Neural progenitor cell (in vitro differentiated cells): ENCODE measurements at places on chromosomes 1 and 21. TPM values are rescaled to one million over a fixed set of nuclear protein-coding genes. Genes with fewer than 3 reads are reported as not detected.

LYSMD1 gene
- total RNA-seq: 15.5 and 18.9 TPM in 2 replicates

- no peak for DNase-seq
Observed at GRCh38 chr1:177306981-177307380, 136.2 kb downstream of the BRINP2 start.

GRCh38 chr1:82485591-82486369 is 685.0 kb downstream of the ADGRL2 start:
- DNase-seq: peak; percentile 88

GRCh38 chr1:3476666-3477065 is 22.2 kb downstream of the ARHGEF16 start:
- DNase-seq: no peak

ZBTB8B gene
- total RNA-seq: 4.2 and 5.6 TPM in 2 replicates

GRCh38 chr1:183687546-183688304 is 34.6 kb upstream of the APOBEC4 start:
- DNase-seq: no peak

- no peak for DNase-seq
Observed at GRCh38 chr1:181126871-181127587, 38.5 kb downstream of the IER5 start.

- peak; percentile 54 for DNase-seq
Observed at GRCh38 chr1:79847700-79848099, 841.2 kb upstream of the ADGRL4 start.

- no peak for DNase-seq
Observed at GRCh38 chr1:55962472-55962871, 616.9 kb downstream of the PLPP3 start.

- DNase-seq: no peak
Observed at GRCh38 chr1:238232084-238232710, 341.5 kb upstream of the ZP4 start.

GRCh38 chr1:18681423-18681835 is 50.8 kb downstream of the PAX7 start:
- DNase-seq: peak; percentile 86

OLFM3 gene
- 3.7 and 4.4 TPM in 2 replicates for total RNA-seq

DNA sequence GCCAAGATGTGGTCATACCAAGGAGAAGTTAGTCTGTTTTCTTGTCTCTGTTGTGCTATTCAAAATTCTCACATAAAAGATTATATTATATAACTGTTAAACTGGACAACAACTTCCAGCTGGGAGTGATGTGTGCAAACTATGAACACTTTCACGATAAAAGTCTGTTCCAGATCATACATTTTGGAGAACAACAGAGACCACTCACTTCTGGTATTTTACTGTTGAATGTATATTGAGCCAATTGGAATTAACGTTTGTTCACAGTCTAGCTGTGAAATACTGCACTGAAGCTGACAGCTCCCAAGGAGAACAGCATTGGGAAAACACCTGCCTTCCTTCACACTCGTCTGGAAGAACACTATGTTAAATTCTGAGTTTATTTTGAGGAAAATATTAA is 860 bp upstream of the SHCBP1L start:
- DNase-seq: no peak

KCNA2 gene
- 0.04 and 0.09 TPM in 2 replicates for total RNA-seq

- DNase-seq: peak; percentile 74
Observed at GRCh38 chr1:46991083-46991923, 32.2 kb upstream of the CYP4X1 start.

DNA sequence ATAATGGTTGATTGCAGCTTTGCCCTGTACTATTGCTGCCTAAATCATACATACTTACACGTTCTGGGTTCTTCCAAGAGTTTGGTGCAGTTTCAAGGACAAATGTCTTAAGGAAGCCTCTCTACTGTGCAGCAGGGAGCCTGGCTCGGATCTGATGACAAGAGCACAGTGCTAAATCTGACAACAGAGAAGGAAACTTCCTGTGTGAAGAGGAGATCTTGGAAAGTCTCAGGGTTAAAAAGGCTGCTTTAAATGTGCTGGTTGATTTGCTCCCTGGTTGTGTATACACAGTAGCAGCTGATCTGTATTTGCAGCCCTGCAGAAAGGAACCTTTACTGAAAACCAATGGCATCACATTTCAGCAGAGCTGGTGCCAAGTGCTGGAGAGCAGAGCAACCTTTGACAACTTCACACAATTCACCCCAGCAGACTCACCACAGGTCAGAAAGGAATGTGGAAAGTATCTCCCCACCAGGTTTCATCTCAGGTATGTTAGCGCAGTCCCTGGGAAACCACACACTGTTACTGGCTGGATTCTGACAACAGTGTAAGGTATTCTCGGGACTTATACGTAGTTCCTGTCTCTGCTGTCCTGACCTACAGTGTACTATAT is 355.0 kb upstream of the ESRRG start:
- DNase-seq: peak; percentile 24

- peak; percentile 75 for DNase-seq
Observed at GRCh38 chr1:215111916-215112315, 29.4 kb downstream of the KCNK2 start.

S100A5 gene
- total RNA-seq: not detected in 2 replicates

STUM gene
- 0.19 TPM in 1 of 2 replicates, not detected in the other for total RNA-seq

- no peak for DNase-seq
Observed at GRCh38 chr1:167631936-167632614, 2.0 kb downstream of the RCSD1 start.

MIS18A gene
- 50.4 and 64.0 TPM in 2 replicates for total RNA-seq

GRCh38 chr1:216032284-216032683 is 391.0 kb downstream of the USH2A start:
- DNase-seq: no peak

SPRR2G gene
- total RNA-seq: not detected in 2 replicates

GRCh38 chr1:16421201-16421600 is 16.0 kb downstream of the SPATA21 start:
- DNase-seq: no peak

- DNase-seq: no peak
Observed at GRCh38 chr1:218495931-218496330, 150.8 kb downstream of the TGFB2 start.

AADACL4 gene
- not detected in 2 replicates for total RNA-seq

DNA sequence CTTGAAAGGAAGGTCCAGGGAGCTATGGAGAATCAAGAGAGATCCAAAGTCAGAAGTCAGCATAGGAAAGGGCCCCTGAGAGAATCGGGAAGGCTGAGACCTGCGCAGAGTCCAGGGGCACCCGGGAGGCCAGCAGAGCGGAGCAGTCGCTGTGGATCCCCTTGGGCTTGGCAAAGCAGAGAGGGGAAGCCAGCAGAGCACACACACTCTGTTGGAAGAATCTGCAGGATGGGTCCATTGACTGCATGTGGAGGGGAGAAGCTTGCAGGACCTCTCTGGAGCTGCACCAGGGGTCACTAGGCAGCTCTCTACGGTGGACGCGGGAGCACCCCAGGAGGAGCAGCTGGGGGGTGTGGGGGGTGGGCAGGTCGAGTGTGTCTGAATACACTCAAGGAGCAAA is 6.4 kb downstream of the RIPK4 start:
- DNase-seq: no peak

PGLYRP3 gene
- total RNA-seq: not detected in 2 replicates

TACSTD2 gene
- 0.28 TPM in 1 of 2 replicates, not detected in the other for total RNA-seq

DNA sequence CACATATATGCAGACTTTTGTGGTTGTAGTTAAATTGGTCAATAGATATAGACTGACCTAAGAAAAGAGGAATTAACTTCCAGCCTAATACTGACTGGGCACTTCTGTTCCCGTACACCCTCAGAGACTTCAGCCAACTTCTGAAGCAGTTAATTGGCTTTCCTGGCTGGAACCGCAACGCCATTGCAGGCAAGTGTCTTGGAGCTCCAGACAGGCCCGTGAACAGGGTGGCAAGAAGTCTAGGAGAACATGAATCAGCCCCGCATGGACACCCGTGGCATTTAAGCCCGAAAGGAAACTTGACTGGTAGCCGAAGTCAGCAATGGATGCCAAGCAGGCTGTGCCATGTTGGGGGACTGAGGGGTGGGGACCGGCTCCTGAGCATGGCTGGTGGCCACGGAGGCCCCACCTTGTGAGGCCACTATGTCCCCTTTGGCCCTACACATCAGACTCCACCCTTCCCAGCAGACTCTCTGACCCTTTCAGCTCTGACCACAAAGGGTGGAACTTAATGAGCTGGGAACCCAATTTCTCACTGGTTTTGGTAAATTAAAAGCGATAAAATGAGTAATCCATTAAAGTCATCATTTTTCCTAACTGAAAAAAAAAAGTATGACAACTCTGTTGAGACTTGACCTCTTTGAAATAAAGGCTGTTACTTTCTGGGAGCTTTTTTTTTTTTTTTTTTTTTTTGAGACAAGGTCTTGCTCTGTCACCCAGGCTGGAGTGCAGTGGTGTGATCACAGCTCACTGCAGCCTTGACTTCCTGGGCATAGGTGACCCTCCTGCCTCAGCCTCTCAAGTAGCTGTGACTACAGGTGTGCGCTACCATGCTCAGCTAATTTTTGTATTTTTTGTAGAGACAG is 54.1 kb downstream of the RUNX1 start:
- no peak for DNase-seq

DNA sequence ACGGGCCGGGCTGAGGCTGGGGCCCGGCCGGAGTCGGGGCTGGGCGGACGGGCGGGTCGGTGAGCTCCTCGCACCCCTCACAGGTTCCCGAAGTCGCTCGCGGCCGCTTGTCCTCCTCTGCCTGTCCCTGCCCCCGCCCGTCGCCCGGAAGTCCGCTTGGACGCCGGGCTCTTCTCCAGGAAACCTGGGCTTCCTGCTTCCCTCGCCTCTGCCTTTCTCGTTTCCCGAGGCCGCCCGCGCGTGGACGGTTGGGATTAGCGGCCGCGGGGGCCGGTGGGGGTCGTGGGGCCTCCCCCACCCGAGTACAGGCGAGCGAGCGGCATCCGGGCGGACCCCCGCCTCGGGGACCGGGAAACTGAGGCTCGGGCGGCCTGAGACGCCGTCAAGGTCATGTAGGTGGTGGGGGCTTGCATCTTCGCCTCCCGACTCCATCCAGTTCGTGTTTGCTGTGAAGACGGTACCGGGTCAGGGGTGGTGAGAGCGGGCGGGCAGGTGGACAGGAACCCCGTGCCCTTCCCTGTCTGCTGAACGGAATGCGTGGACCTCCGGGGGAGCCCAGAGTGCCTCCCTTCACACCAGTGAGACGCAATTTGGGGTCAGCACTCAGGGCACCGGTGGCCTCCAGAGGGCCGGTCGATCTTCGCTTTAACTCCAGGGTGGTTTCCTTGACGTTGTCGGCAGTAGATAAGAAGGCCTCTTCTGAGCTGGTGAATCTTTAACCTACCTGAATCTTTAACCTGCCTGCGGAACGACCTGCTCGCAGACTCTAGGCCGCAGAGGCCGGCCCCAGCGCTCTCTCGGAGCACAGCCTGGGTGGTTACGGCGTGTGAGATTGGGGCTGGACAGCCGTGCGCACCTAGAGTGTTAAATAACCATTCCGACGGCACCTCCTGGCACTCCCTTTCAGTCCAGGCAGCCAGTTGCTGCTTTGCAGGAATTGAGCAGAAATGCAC is 686 bp downstream of the ARF1 start:
- DNase-seq: peak; percentile 59

FCRL1 gene
- not detected in 2 replicates for total RNA-seq

GRCh38 chr1:237998581-237998980 is 107.9 kb upstream of the ZP4 start:
- no peak for DNase-seq

- no peak for DNase-seq
Observed at GRCh38 chr1:93442008-93442666, 5.8 kb upstream of the FNBP1L start.

DNA sequence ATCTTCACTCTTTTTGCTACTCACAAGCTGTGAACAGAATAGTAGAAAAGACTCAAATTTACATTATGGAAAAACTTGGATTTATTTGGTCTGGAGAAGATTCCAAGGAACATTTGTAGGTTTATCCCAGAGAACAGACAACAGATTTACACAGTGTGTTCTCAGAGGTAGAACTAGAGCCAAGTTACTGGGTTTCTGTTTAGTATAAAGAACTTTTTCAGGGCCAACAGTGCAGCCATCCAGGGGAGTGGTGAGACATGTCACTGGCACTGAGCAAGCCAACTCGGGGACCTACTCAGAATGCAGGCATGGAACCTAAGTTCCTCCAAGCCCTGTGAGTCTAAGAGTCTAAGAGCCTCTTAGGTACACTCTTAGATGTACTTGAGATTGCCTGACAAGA is 142.6 kb downstream of the OMA1 start:
- DNase-seq: no peak

DNA sequence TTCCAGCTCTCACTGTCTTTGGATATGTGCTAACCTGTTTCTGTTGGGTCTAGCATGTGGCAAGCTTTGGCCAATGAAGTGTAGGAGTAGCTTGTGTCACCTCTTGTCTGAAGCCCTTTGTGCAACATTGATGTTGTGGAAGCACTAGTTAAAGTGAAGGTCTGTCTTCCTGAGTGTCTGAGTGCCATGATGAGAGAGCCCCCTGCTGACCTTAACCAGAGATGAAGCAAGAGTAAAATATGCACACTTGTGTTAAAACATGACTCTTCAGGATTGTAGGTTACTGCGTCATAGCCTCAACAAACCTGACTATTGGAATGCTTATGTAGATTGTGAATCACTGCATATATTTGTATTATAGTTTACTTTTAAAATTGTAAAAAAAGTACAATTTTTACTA is 103.7 kb downstream of the NCAM2 start:
- peak; percentile 57 for DNase-seq

SLC39A1 gene
- total RNA-seq: 73.2 and 131 TPM in 2 replicates

DNA sequence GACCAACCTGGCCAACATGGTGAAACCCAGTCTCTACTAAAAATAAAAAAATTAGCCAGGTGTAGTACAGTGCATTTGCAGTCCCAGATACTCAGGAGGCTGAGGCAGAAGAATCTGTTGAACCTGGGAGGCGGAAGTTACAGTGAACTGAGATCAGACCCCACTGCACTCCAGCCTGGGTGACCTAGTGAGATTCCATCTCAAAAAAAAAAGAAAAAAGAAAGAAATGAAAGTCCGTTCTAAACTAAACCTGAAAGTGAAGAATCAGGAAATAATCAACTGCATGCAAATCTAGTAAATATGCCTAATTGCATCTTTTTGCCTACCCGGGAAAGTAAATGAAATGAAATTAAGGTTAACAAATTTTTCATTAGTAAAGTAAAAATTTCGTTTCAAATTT is 99.6 kb downstream of the ZZZ3 start:
- DNase-seq: no peak

KIF21B gene
- 6.4 and 15.6 TPM in 2 replicates for total RNA-seq

TNFRSF8 gene
- total RNA-seq: not detected in 2 replicates

SPRR1B gene
- total RNA-seq: not detected in 2 replicates

DNA sequence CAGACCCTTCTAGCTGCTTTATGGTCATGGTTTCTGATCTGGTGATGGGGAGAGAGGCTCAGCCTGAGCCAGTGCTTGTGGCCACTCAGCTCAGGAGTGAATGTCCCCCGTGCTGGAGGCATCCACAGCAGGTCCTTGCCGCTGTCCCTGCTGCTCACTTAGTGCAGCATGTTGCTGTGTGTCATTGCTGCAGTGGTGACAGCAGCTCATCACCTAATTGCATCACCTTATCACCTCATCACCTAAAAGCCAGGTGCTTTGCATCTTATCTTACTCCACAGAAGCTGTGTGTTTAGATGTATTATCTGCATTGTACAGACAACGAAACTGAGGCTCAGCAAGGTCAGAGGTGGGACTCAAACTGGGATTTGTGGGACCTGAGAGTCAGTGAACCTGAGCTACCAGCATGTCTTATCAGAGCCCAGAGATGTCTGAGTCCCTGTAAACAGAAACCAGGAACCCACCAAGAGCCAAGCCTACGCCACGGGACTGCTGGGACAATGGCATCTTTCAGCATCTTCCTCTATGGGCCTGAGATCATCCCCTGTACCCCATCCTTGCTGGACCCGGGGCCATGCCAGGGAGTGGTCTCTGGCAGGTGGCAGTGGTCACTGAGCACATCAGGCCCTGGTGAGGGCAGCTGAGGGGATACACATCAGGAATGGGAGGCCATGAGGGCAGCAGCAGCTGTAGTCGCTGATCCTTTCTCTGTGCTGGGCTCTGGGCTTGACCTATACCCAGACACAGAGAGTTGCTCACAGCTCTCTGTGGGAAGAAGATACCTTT is 6.5 kb downstream of the PODN start:
- no peak for DNase-seq

DISC1 gene
- 1.8 and 3.2 TPM in 2 replicates for total RNA-seq

RCSD1 gene
- total RNA-seq: 0.06 TPM in 2 replicates
